GM23248 (cell line): ENCODE measurements at places on chromosomes 2 and 18. TPM values are rescaled to one million over a fixed set of nuclear protein-coding genes. Genes with fewer than 3 reads are reported as not detected.

VAMP5 gene
- total RNA-seq: 50.3 and 59.0 TPM in 2 replicates

TMEM198 gene
- 5.8 and 6.2 TPM in 2 replicates for total RNA-seq

HEATR5B gene
- total RNA-seq: 17.0 and 21.4 TPM in 2 replicates

FABP1 gene
- not detected in 2 replicates for total RNA-seq

RBM44 gene
- total RNA-seq: 0.11 and 2.8 TPM in 2 replicates

MBP gene
- 2.2 and 2.7 TPM in 2 replicates for total RNA-seq

HOXD8 gene
- 23.4 and 27.8 TPM in 2 replicates for total RNA-seq

DPP10 gene
- total RNA-seq: not detected in 2 replicates

CTLA4 gene
- not detected in 2 replicates for total RNA-seq

DNA sequence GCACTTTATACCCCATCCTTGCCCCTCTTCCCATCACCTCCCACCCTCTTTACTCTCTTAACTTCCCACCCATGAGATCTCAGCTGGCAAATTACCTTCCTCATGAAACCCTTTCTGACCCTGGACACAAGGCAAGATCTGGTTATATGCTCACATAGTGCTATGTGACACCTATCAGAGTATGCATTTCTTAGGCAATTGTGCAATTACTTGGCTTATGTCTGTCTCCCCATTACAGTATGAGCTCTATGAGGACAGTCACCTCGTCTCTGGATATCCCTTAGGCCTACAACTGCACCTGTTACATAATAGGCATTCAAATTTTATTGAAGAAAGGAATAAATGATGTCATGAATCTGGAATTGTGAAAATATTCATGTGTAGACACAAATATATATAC, 91.4 kb downstream of the ZNF385B start:
- no peak for DNase-seq

DNA sequence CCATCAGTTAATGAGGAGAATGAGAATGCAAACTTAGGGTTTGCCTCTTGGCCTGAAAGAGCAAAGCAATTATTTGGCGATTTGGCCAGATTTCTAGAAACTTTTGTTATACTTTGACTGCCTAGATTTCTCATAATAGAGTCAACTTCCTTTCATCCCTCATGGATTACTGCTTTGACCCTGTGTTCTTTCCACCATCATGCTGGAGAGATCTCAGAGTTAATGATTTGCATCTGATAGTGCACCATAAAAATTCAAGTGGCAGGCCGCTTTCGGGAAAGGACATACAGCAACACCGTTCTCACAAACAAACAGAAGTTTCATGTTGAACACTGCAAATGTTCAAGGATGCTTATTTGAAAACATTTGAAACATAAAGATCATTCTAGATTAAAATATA, 143.7 kb upstream of the ZFP36L2 start:
- DNase-seq: no peak

DNA sequence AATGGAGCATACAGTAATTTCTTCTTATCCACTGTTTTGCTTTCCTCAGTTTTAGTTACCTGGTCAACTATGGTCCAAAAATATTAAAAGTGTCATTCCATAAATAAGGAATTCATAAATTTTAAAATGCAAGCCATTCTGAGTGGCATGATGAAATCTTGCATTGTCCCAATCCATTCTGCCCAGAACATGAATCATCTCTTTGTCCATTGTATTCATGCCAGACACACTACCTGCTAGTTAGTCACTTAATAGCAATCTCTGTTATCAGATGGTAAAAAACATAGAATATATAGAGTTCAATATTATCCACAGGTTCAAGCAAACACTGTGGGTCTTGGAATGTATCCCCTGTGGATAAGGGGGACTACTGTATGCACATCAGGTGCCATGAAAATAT, 872.2 kb upstream of the NXPH2 start:
- no peak for DNase-seq

DNA sequence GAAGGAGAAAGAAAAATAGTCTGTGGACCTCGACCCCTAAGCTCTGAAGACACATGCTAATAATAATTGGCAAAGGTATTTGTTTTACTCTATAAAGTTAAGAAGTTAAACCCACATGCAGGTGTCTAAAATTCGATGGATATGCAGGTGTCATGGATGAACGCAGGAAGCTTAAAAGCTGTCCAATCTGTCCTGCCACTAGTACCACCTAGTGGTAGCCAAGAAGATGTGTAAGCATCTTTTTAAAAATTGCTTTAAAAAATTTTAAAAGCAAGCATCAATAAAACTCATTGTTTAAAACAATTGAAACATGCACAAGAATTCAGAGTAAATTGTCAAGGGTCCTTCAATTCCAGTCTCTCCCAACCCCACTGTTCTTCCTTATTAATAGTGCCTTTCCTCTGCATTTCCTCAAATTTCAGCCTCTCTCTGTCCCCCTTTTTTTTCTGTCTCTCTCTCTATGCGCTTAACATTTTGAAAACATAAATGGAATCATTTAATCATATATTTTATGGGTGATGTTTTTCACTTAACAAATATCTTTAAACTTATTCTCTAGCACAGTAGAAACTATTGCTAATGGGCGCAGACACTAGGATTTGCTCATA, 30.6 kb upstream of the PPP3R1 start:
- peak; percentile 63 for DNase-seq

DNA sequence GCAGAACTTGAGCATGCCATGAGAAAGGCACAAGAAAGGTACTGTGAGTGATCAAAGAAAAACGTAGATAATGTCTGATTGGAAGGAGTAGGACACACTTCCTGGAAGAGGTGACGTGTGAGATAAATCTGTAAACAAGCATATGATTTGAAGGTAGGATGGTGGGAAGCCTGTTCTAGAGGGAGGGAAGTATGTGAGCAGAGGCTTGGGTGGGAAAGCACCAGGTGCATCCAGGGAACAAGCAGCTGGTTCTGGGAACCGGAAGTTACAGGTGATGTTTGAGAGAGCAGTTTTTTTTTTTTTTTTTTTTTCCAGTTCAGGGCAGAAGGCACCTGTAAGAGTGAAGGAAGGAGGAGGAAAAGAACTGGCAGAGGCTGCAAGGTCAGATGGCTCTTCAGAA, 116.6 kb upstream of the EFEMP1 start:
- no peak for DNase-seq

GRCh38 chr18:66727991-66728390, 124.1 kb upstream of the CDH19 start:
- DNase-seq: no peak

GRCh38 chr2:163709270-163709669, 26.5 kb downstream of the FIGN start:
- DNase-seq: no peak

- no peak for DNase-seq
Measured at GRCh38 chr2:98736464-98736889, 5.5 kb upstream of the MGAT4A start.

DNA sequence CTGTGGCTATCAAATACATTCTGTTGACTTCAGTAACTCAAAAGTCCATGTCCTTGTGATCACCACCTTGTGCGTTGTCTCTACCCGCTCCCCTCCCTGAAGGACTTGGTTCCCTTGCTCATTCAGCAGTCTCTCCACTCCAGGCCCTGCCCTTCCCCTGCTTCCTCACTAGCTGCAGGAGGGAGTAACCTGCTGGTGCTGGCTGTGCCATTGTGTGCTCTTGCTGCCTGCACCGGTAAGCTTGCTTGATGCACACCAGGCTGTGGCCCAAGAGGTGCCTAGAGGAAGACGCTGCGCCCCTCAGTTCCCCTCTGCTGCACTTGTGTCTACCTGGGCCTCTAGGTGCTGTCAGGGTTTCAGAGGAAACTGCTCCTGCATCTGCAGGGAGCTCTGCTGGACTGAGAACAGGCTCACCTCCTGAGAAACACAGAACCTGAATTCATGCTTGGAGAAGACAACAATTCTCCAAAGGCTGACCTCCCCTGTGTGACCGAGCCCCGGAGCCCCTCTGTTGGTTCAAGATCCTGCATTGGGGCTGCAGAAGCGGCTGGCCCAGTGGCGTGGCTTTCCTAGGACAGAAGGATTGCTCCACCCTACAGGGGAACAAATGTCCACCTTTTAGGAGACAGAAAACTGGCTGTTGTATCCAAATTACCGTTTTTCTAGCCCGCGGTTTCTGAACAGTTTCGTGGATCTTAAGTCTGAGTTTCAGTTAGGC, 33.6 kb downstream of the PTPRM start:
- DNase-seq: no peak
